ENCODE measurements at places on chromosomes 2 and 18.

DNA sequence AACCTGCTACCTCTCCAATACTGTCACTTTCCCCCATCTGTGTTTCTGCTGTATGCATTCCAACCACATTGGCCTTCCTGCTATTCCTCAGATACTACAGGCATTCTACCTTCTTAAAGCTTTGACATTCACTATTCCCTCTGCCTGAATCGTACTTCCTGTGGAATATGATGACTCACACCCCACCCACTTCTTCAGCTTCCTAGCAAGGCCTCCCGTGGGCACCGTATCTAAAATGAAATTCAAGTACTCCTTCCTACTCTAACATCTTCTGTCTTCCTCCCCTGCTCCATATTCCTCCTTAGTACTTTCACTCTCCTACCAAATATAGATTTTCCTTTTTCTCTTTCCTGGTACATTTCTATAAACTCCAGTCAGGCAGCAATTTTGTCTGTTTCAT is 710.4 kb downstream of the RNF144A start:
- no peak for DNase-seq

- DNase-seq, result no peak
Measured at GRCh38 chr2:62794791-62795190, 89.3 kb downstream of the EHBP1 start.

DNA sequence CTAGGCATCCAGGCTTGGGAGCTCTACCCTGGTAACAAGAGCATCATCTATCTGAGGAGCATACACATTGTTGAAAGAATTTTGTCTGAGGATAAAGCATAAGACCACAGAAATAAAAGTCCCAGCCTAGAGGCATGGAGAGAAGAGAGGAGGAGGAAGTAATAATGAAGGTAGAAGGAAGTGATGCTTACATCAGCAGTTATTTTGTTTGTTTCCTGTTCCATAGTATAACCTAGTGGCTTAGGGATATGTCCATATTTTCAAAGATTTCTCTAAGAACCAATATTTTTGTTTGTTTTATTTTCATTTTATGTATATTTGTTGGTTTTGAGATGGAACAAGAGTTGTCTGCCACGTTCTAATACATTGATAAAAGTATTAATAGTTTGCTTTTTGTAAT is 407.4 kb upstream of the SETBP1 start:
- DNase-seq, result no peak

DNA sequence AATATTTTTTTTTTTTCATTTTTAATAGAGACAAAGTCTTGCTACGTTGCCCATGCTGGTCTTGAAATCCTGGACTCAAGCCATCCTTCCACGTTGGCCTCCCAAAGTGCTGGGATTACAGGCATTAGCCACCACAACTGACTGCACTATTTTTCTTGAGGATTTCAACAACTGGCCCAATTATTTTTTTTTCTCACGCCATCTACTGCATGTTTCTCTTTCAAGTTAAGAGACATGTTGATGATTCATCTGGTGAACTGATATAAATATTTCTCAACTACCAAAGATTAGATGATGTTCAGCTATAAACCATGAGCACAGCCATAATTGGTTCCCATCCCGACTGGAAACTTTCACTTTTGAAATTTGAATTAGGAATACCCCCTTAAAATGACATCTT is 688.4 kb upstream of the SYT4 start:
- no peak for DNase-seq

DNA sequence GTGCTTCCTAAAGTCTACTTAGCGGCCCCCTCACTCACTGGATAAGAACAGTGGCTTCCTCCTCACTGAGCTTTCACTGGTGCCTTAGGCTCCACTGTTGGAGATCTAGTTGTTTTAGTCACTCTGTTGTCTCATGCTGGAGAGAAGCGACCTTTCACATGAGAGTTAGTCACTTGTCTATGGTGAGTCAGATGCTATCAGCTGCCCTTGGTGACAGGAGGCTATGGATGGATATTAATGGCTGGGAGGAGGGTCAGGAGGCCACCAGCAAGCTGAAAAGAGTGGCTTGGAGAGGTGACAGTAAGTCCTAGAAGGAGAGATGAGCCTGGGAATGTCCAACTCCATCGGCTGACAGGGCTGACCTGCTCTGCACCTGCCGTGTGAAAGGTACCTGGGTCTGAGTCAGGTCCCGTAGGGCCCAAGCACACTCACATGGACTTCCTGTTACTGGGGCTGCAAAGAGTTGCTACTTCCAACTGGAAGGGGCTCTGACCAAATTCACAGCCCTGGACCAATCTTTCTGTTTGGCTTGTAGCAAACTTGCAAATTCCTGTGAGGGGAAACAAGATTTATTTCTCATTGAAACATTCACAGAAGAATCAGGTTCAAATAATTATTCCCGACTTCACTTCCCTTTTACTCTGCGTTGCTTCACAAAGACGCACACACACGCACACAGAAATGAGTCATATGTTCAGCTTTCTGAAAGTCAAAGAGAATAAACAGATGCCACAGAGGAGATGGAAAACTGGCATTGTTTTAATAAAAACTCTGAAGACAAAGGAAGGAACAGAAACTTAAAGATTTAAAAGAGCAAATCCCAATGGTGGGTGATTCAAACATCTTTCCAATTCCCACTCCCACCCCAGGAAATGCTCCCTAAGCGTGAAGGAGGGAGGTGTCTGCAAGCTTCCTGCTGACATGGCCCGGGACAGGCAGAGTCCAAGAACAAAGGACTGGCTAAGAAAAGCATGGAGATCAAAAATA is 203.5 kb upstream of the TWIST2 start:
- no peak for DNase-seq

DNA sequence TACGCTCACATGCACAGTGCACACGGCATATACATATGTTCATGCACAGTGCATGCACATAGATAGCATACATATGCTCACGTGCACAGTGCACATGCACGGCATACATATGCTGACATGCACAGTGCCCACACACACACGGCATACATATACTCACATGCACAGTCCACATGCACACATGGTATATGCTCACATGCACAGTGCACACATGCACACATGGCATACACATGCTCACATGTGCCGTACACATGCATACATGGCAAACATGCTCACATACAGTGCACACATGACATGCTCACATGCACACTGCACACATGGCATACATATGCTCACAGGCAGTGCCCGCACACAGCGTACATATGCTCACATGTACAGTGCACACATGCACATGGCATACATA is 97.7 kb upstream of the CTDP1 start:
- no peak for DNase-seq

DNA sequence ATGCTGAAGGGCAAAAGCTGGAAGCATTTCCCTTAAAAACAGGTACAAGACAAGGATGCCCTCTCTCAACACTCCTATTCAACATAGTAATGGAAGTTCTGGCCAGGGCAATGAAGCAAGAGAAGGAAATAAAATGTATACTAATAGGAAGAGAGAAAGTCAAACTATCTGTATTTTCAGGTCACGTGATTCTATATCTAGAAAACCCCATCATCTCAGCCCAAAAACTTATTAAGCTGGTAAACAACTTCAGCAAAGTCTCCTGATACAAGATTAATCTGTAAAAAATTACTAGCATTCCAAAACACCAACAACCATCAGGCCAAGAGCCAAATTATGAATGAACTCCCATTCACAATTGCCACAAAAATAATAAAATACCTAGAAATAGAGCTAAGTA is 213.2 kb upstream of the CNTNAP5 start:
- no peak for DNase-seq

DNA sequence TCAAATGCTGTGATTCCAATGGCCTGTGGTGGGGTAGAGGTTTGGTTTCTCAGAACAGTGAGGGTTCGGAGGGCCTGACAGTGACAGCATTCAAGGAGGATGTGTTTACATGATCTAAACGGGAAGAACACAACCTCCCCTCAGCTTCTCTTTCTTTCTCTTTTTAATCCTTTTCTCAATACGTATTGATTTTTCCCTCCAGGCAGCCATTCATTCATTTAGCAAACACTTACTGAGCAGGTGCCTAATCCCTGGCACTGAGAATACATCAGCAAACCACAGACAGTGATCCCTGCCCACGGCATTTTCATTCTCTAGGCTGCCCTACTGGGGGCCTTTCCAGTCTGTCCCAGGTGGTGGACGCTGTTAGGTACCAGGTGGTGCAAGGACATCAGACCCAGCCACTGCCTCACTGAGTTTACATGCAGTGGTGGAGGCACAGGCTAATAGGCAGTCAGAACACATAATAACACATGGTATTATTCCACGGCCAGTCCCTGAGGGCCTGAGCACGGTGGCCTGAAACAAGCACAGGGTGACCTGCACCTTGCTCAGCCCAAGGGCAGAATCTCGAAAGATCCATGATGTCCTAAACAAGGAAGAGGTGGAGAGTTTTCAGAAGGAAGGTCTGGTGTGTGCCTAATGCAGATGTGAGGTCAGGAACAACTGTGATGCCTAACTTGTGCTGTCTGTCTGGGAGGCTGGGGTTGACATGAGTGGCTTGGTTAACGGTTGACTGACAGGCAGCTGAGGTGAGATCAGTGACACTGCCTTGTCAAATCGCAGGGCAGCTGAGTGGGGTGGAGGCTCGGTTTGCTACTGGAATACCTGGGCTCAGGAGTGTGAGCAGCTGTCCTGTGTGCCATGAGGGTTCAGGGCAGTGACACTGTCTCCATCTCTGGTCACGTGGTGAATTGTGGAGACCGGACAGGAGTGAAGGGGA is 785.5 kb upstream of the HS6ST1 start:
- no peak for DNase-seq

DNA sequence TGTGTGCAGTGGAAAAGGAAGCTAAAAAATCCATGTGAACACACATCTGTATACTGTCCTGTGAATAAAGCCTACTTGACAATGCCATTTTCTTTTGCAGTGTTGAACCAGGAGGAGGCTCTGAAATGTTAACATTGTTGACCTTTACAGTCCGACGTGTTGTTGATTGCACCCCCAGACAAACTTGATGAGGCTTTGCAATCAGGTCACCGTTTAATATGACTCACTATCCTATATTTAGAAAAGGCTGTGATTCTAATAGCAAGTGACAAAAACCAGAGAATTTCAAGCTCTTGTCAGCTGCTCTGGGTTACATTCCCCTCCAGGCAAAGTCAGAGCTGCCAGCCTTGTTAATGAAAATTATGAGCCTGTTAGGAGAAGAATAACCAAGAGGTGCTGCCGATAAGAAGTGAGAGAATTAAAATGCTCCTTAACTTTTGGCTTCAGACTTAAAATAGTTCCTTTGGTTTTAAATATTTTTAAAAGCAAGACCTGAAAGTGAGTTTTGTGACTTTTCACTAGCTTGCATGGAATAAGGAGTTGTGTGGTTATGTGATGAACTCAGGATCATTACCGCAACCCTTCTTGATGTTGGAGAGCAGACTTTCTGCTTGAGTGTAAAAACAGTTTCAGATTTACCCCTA is 162.1 kb downstream of the QPCT start:
- no peak for DNase-seq

DNA sequence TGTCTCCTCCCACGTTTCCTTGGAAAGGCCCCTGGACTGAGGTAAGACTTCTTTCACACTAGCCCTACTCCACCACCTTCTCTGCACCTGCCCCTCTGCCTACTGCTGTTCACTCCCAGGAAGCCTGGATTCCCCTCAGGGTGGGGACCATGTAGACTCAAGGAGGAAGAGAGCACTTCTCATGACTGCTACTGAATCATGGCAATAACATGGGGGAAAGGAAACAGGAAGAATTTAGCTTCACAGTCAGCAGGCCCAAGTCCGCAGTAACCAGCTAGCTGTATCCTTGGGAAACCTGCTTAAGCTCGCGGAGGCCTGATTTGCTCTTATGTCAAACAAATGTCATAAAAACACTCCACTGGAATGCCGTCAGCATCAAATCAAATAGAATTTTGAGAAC is 126.2 kb upstream of the CAPN13 start:
- DNase-seq, result no peak

GRCh38 chr18:22286585-22286984 is 117.2 kb downstream of the GATA6 start:
- DNase-seq, result no peak

DNA sequence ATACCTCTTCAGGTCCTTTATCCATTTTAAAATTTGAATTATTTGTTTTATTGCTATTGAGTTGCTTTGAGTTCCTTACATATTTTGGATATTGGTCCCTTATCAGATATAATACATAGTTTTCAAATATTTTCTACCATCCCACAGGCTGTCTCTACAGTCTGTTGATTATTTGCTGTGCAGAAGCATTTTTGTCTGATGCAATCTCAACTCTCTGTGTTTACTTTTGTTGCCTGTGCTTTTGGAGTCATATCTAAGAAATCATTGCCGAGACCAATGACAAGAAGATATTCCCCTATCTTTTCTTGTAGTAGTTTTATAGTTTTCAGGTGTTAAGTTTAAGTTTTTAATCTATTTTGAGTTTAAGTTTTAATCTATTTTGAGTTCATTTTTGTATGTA is 25.2 kb upstream of the RASGRP3 start:
- no peak for DNase-seq

DNA sequence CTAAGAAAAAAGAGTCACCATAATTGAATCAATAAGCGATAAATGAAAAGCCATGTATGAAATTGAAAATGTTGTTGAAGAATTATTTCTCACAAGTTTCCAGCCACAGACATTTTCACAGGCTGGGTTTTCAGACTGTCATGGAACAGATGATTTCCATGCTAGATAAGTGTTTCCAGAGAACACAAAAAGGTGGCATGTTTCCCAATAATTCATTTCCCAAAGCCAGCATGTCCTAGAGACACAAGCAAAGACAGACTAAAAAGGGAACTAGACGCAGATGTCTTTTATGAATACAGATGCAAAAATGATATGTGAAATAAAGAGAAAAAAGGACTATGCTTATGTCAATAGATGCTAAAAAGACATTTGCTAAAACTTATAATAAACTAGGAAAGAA is 255.1 kb downstream of the EIPR1 start:
- no peak for DNase-seq

DNA sequence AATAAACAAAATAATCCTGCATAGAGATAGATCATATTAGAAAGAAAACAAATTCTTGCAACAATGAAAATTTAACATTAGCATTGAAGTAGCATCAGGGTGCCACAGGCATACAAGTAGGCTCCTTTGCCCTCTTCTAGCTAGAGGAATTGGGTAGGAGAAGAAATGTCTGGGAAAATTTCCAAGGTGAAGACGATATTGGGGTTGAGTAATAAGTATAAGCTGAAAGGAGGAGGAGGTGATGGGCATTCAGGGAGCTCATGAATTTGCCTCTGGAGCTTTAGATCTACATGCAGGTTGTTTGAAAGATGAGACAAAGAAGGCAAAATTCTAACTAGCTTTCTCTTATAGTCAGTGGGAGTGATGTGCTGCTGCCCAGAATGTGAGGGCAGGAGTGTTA is 504.9 kb downstream of the CCDC85A start:
- no peak for DNase-seq

GRCh38 chr2:216653931-216654365 is 20.7 kb downstream of the IGFBP2 start:
- DNase-seq, result no peak

GRCh38 chr2:169741-170140 is 94.1 kb downstream of the SH3YL1 start:
- no peak for DNase-seq

GRCh38 chr2:46983065-46983801 is 67.6 kb upstream of the MCFD2 start:
- DNase-seq, result no peak
